ENCODE measurements at places on chromosomes 4 and X. TPM values are rescaled to one million over a fixed set of nuclear protein-coding genes. Genes with fewer than 3 reads are reported as not detected.

BEX5 gene
- 18.8 TPM for polyA plus RNA-seq

VSIG1 gene
- polyA plus RNA-seq: 0.85 TPM

TRO gene
- 87.2 TPM for polyA plus RNA-seq

NDST3 gene
- polyA plus RNA-seq: 3.4 TPM

LRCH2 gene
- 12.7 TPM for polyA plus RNA-seq

TDO2 gene
- polyA plus RNA-seq: 2.7 TPM

RAI2 gene
- 13.0 TPM for polyA plus RNA-seq

DNA sequence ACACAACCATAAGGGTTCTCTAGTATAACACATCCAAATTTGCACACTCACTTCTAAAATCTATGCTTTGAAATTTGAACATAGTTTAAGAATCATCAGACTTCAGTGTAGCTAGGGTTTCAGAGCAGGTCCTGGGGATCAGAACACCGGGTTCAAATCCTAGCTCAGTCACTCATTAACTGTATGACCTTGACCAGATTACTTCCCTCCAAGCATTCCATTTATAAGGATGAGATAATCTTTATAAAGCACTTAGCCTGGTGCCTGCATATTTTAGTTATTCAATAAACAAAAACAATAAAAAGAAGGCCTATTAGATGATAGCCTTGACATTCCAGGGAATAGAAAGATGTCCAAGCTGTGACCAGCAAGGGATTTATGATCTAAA lies 4.8 kb upstream of the STBD1 start:
- DNase-seq: no peak

GRCh38 chr4:96063639-96064038 lies 223.7 kb downstream of the PDHA2 start:
- no peak for DNase-seq

GRCh38 chrX:73728602-73729001 lies 165.6 kb downstream of the CHIC1 start:
- no peak for DNase-seq

GRCh38 chr4:143215873-143216272 lies 31.2 kb downstream of the USP38 start:
- no peak for DNase-seq

- no peak for DNase-seq
Observed at GRCh38 chrX:100315566-100315965, 94.5 kb downstream of the PCDH19 start.

- no peak for DNase-seq
Observed at GRCh38 chr4:48944756-48945241, 38.2 kb upstream of the OCIAD2 start.

GRCh38 chr4:14234307-14234706 lies 606.8 kb upstream of the BOD1L1 start:
- no peak for DNase-seq

GRCh38 chrX:95058815-95059214 lies 1384.8 kb downstream of the FAM133A start:
- DNase-seq: no peak

DNA sequence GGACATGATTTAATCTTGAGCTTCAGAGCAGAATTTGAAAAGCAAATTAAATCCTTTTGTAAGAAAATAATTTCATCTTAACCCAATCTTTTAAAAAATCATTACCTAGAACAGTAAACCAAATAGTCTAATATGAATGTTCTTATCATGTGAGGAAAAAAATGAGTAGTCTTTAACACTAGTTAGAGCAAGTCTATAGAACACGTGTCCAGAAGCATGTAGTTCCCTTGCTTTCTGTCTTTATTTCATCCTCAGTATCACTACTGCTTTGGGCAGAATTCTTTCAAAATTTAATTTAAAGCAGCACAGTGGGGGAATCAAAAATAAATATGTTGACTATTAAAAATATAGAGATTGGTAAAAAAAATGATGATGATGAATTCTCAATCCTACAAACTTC lies 2.1 kb downstream of the RBM47 start:
- no peak for DNase-seq

GRCh38 chrX:371907-372306 lies 14.8 kb downstream of the PPP2R3B start:
- no peak for DNase-seq

- DNase-seq: no peak
Observed at GRCh38 chr4:154529728-154530519, 20.3 kb downstream of the PLRG1 start.

DNA sequence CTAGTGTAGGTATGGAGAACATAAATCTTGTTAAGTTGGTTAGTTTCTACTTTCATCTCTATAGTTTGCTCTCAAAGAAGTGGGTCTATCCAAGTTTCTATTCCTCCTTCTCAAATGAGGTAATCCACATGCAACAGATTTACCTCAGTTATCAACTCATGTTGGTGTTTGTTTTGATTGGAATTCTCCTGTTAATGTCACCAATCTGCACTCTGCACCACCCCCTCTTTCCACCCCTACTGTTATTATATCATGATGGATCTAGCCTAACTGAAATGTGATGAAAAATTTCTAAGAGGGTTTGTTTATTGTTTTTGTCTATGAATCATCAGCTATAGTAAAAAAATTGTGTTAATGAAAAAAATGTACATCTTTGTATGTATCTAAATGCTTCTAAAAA lies 66.1 kb downstream of the AGTR2 start:
- DNase-seq: no peak

DNA sequence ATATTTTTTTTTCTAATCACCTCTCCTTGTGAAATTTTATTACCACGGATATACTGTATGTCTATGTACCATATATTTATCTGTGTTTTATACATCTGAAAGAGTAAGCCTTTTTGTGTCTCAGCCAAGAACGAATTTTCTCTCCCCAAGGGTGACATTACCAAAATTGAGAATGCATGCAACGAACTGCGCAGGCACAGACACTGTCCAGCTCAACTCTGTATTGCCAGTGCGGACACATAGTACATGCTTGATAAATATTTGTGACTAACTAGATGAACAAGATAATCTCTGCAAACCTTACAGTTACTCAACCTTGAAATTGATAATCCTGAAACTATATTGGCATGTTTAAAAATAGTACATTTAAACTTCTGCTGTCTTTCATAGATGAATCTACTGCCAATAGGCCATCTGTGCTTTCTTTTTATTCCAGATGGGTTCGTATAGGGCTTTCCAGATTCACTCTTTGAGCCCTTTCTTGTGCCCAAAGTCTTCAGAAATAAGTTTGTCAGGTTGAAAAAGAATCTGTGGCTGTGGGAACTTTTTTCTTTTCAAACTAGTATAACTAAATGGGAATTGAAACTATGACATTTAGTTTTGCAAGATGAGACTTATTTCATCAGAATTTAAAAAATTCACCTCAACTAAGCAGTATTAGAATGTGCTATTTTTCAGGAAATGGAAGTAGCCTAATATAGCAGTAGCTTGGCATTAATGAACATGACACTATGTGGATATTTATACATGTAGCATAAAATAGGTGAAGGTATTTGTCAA lies 38.9 kb downstream of the DTHD1 start:
- no peak for DNase-seq

DNA sequence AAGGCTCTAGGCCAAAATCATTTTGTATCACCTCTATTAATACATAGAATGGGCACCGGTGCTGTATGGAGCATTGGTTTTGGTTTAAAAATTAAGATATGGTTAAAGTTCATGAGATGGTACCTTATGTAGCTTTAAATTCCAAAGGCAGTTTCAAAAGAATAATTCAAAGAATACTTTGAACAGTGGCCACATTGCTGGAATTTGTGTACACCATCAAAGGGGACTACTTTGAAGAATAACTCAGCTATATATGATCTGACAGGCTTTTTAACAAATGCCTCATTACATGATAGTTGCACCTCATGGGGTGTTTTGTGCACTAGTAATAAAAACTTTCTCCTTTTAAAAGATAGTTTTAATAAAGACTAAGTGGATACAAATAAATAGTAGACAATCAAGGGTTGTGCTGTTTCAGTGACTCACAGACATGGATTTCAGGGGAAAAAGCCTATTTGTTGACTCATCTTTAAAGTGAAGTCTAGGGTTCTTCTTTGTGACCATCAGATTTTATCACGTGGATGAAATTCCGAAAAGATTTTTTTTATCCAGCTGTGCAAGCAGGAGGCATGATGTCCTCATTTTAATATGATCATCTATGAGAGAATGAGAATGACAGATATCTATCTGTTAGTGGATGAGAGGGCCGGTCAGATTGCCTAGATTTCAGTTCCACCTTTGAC lies 12.8 kb downstream of the MTM1 start:
- no peak for DNase-seq

- DNase-seq: no peak
Observed at GRCh38 chrX:73268463-73268862, 53.8 kb upstream of the NAP1L2 start.

DNA sequence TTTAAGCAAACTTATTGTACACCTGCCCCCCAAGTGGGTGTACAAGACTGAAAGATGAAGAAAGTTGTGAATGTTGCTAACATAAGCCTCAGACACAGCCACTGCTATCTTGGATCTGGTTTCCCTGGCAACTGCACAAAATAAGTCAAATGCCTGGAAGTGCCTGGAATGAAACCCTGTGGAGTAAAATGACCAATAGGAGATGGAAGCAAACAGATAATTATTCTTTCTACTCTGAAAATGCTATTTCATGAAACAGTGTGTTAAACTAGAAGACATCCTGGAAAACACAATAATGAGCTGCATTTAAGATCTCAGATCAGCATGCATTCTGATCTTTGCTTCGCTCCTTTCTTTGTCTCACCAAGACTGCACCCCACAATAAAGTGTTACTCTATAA lies 1016.0 kb downstream of the ARAP2 start:
- no peak for DNase-seq

DNA sequence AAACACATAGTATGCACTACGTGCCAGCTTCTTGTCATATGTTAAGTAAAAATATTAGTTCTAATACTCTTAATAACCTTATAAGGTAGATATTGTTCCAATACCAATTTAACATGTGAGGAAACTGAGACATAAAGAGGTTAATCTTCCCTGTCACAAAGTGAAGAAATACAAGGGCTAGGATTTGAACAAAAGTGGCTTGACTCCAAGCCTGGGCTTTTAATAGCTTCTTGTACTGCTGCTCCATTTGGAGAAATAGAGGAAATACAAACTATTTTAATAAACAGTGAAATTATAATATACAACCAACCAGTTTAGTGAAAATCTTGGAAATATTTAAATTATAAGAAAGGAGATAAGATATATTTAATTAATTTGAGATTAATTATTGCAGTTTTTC lies 33.2 kb downstream of the TLL1 start:
- no peak for DNase-seq

- DNase-seq: no peak
Observed at GRCh38 chr4:117844594-117844993, 189.7 kb upstream of the NDST3 start.

DNA sequence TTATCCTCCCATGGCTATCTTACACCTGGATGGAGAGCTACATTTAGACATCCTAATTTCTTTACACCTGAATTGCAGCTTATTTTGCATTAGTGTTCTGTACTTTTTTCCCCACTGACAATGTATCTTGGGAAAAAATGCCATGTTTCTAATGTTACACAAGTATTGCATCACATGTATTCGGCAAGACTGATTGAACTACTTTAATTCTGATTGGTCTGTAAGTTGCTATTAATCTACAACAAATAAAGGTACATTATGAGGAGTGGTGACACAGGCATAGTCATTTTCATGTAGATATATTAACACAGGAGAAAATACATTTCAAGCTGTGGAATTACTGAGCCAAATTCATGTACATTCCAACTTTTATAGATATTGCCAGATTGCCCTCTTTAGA lies 558.0 kb downstream of the TRIML1 start:
- DNase-seq: no peak

GRCh38 chr4:172155838-172156345 lies 342.7 kb downstream of the GALNTL6 start:
- DNase-seq: no peak

DNA sequence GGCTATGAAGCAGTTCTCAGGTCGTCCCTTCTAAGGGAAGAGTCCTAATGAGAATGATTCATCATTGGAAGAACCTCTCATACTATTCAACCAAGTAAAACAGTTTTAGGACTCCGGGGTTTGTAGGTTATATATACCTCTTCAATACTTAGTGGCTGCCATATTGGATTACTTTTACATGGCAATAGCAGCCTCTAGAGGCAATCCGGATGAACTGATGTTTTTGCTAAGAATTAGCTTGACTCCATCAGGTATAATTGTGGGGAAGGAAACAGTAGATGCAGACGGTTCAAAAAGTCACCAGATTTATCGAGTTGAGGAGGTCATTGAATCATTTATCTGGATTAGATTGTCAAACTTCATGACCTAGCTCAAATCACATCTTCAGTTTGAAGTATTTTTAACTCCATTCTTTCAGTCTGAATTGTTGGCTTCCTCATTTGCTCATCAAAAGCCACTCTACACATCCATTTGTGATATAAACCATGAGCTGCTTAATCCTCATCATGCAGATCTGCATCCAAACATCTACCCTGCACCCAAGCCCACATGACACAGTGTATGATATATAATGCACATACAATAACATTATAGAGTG lies 28.4 kb downstream of the GUCY1B1 start:
- DNase-seq: no peak

All from right renal cortex interstitium (tissue), 3 donors.